SJCRH30 (cell line): ENCODE measurements at places on chromosomes 16 and 17. TPM values are rescaled to one million over a fixed set of nuclear protein-coding genes. Genes with fewer than 3 reads are reported as not detected.

CDH3 gene
- 12.0 and 13.3 TPM in 2 replicates for total RNA-seq

ATP2C2 gene
- 5.1 and 6.2 TPM in 2 replicates for total RNA-seq

CD300H gene
- not detected in 2 replicates for total RNA-seq

NKD1 gene
- total RNA-seq, result 0.02 TPM in 1 of 2 replicates, not detected in the other

DNA sequence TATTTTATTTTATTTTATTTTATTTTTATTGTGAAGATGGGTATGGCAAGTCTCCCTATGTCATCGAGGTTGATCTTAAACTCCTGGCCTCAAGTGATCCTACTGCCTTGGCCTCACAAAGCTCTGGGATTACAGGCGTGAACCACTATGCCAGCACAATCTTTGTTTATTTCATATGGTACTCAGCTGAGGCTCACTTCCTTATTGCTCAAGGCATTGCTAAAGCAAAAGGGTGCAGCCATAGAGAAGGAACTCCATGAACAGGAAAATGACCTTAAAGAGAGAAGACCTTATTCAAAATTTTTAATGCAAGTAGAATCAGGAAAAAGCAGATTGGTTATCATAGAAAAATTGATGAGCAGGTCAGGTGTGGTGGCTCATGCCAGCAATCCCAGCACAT is 110.6 kb upstream of the RBBP6 start:
- DNase-seq, result no peak

- no peak for DNase-seq
Observed at GRCh38 chr16:86380030-86380429, 130.3 kb upstream of the FOXF1 start.

DNA sequence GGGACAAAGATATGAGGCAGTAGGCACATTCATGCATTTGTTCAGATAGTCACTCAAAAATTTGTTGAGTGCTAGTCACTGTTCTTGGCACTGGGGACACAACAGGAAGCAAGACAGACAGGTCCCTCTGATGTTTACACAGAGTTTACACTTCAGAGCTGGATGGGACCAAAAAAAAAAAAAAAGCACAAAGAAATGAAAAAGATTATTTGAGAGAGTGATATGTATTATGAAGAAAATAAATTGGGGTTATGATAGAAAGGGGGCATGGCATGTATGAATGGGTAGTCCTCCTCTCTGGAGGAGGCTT is 3.5 kb upstream of the YPEL2 start:
- no peak for DNase-seq

DNA sequence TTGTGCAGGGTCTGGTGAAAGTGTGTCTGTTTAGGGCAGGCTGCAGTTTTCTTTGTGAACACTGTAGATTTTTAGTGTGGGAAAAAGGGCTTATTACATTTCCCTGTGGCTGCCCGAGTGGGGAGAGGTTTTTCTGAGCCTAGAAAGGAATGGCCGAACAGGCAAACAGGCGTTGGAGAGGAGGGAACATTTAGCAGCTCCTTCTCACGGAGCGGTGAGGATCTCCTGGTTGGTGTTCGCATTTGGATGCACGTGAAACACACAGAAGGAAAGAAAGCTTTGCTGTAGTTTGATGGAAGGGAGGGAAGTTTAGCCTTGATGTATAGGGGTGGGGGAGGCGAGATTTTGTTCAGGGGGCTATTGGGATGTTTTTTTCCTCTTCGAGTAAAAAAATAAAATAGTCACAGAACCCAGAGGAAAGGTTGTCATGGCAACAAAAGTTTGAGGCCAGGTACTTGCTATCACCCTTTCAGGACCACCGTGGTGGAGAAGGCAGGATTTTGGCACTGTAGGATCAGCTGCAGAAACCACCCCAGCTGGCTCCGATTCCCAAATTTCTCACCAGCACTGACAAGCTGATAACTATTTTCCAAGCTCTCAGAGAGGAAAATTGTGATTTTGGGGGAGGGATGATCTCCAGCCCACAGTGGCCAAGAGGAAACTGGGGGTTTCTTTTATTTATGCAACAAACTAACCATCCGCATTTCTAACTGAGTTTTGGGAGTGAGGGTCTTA is 3.5 kb downstream of the GSG1L start:
- no peak for DNase-seq

GRCh38 chr17:41498276-41498675 is 7.1 kb downstream of the KRT13 start:
- no peak for DNase-seq

GRCh38 chr16:66746682-66747081 is 4.7 kb downstream of the DYNC1LI2 start:
- no peak for DNase-seq

- DNase-seq, result no peak
Observed at GRCh38 chr17:28530250-28530649, 22.2 kb downstream of the UNC119 start.

- DNase-seq, result peak; percentile 78
Observed at GRCh38 chr16:82653550-82654511, 27.1 kb downstream of the CDH13 start.

DNA sequence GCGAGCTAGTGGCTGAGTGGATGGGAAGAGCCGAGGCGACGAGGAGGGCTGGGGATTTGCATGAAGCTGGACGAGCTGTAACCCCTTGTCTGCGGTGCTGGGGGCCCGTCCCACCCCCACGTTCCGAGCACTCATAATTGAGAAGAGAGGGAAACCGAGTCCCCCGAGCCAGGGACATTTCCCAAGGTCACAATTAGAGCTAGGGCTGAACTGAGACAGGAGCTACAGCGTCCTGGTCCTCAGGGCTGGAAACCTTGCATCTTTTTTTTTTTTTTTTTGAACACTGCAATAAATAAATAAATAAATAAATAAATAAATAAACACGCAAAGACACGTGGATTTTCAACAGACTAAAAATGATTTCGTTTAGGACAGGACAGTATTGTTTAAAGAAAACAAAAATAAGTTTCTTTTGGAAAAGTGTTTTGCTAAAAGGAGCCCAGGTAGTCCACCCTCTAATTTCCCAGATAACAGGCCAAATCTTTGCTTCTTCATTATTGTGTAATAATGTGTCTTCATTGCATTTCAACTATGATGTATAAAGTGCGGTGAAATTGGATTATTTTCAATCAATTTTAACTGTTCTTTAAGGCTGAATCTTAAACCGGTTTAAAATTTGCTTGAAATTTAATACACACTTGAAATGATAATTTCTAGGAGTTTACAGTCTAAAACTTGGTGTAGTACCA is 992 bp downstream of the GDPD1 start:
- DNase-seq, result no peak
